ENCODE measurements at places on chromosomes 12 and 14. TPM values are rescaled to one million over a fixed set of nuclear protein-coding genes. Genes with fewer than 3 reads are reported as not detected.

- H3K4me1 ChIP-seq: peaks cover 6% of the 10 kb centered on the region
- no peak for DNase-seq
- H3K36me3 ChIP-seq: no peaks in the 10 kb centered on the region
- H3K27ac ChIP-seq: no peak overlapping the region
These were observed 25.7 kb downstream of the RDH12 start for GRCh38 chr14:67727361-67727760.

- no peaks in the 10 kb centered on the region for H3K36me3 ChIP-seq
- DNase-seq: peak; percentile 39
- no peak overlapping the region for H3K4me3 ChIP-seq
- no peaks in the 10 kb centered on the region for H3K27me3 ChIP-seq
These were observed 139.1 kb downstream of the SOX5 start for GRCh38 chr12:23810329-23810902.

DNA sequence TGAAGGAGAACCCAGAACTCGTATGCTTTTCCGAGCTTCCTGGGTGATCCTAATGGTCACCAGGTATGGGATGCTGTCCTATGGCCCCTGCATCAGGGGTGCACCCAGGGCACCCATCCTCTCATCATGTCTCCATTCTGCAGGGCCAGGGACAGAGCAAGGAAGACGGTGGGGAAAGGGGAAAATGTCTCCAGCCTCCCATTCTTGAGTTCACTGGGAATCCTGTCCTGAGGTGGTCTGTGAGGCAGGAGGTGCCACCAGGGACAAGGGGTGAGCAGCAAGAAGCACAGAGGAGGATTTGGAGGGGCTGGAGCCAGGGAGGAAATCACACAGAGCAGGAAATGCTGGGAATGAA lies 14.9 kb upstream of the SLC6A12 start:
- peaks cover 3% of the 10 kb centered on the region for H3K27me3 ChIP-seq
- H3K4me3 ChIP-seq: no peak overlapping the region
- H3K36me3 ChIP-seq: no peaks in the 10 kb centered on the region

- peaks cover 30% of the 10 kb centered on the region for H3K27me3 ChIP-seq
- H3K4me3 ChIP-seq: no peak overlapping the region
- H3K27ac ChIP-seq: no peak overlapping the region
- no peak for DNase-seq
These were observed 46.2 kb upstream of the BEGAIN start for GRCh38 chr14:100633406-100633805.

DNA sequence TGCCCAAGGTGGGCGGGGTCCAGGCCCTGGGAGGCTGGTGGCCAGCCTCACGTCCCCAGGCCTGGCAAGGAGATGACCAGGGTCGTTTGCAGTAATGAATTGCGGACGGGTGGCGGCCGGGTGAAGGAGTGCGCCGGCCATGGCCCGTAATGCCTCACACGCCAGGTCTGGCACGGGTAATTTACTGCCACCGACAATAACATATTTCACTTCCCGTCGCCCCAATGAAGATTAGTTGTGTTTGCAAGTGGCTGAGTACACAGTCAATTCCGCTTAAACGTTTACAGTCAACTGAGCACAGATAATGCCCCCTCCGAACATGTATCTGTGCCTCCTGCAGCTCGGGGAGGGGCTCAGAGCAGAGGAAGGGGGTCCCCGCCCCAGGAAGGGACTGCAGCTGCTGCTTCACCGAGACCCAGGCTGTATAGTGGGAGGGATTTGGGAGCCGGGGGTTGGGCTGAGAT lies 48.3 kb downstream of the MVK start:
- H3K4me3 ChIP-seq: no peak overlapping the region
- no peak for DNase-seq
- H3K27me3 ChIP-seq: peaks cover 19% of the 10 kb centered on the region
- peaks cover 10% of the 10 kb centered on the region for H3K4me1 ChIP-seq
- H3K36me3 ChIP-seq: no peaks in the 10 kb centered on the region
- H3K27ac ChIP-seq: no peak overlapping the region

GRCh38 chr14:58491593-58491992 lies 64.1 kb downstream of the KIAA0586 start:
- DNase-seq: no peak
- no peaks in the 10 kb centered on the region for H3K4me1 ChIP-seq
- H3K36me3 ChIP-seq: peaks cover 16% of the 10 kb centered on the region
- no peaks in the 10 kb centered on the region for H3K27me3 ChIP-seq
- H3K4me3 ChIP-seq: no peak overlapping the region

DNA sequence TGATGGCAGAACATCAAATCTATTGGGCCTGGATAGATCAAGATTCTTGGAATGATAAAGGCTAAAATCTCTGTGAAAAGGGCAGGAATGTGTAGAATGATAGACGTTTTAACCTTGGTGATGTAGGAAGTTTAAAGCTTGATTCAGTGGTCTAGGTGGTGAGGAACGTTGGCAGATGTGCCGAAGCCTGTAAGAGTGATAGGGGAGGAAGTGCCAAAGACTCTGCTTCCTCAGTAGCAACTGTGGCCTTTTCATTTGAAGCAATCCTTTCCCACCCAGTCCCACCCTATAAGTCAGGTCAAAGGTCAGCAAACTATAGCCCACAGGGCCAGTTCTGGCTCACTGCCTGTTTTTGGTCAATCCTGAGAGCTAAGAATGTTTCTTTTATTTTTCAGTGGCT lies 62.2 kb downstream of the MBIP start:
- H3K4me1 ChIP-seq: no peaks in the 10 kb centered on the region
- no peak overlapping the region for H3K27ac ChIP-seq
- DNase-seq: no peak
- H3K4me3 ChIP-seq: no peak overlapping the region

DNA sequence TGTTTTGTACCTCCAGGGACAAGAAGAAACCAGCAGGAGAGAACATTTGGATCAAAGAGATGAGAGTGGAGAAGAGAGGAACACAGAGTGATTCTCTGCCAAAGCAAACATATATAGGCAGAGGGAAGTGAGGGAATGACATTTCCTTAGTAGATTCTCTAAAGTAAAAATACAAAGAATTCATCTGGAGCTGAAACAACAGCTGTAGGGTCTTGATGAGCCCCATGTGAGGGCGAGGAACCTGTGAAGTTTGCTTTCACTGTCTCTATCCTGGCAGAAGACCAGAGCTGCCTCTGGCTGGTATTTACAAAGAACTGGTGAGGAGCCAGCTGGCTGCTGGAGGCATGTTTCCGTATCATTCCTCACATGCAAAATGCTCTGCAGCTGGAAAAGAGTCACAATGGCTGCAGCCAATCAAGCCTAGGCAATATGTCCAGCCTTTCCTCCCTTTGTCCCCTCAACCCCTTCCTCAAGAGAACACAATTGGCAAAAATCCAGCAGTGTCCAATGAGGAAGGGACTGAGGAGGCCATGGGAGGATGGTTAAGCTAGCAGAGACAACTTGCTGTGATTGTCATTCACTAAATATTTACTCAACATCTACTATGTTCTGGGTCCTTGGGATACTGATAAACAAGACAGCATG lies 122.5 kb downstream of the PHLDA1 start:
- peaks cover 24% of the 10 kb centered on the region for H3K4me1 ChIP-seq
- H3K27me3 ChIP-seq: no peaks in the 10 kb centered on the region
- DNase-seq: peak; percentile 98
- H3K27ac ChIP-seq: peak overlapping the region; percentile 84

DNA sequence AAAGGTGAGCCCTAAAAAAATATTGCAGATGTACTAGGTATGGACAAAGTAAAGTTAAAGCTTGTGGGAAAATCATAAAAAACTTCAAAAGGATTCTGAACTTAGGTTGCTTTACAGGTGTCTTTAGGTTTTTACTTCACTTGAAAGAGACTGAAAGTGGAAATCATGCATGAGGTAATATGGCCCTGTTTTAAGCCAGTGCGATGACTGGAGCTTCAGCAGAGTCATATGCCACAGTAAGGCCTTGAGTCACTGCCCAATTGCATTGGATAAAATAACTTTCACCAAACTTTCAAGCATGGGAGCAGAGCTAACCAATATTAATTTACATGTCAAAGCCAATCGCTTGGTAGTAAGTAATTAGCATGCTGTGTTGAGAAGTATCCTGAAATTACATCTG lies 63.9 kb upstream of the TMEM260 start:
- H3K27ac ChIP-seq: no peak overlapping the region
- peaks cover 7% of the 10 kb centered on the region for H3K4me1 ChIP-seq
- H3K36me3 ChIP-seq: no peaks in the 10 kb centered on the region
- H3K27me3 ChIP-seq: no peaks in the 10 kb centered on the region

Gene KRT78
- not detected for total RNA-seq

Gene PRKCH
- total RNA-seq: 15.5 TPM

Gene SELPLG
- 2.8 TPM for total RNA-seq

Gene KRT75
- not detected for total RNA-seq

Gene CIT
- total RNA-seq: 9.5 TPM

Measured in muscle of leg (tissue), 16 donors.